SK-N-SH (cell line): ENCODE measurements at places on chromosomes 6 and 20.

DNA sequence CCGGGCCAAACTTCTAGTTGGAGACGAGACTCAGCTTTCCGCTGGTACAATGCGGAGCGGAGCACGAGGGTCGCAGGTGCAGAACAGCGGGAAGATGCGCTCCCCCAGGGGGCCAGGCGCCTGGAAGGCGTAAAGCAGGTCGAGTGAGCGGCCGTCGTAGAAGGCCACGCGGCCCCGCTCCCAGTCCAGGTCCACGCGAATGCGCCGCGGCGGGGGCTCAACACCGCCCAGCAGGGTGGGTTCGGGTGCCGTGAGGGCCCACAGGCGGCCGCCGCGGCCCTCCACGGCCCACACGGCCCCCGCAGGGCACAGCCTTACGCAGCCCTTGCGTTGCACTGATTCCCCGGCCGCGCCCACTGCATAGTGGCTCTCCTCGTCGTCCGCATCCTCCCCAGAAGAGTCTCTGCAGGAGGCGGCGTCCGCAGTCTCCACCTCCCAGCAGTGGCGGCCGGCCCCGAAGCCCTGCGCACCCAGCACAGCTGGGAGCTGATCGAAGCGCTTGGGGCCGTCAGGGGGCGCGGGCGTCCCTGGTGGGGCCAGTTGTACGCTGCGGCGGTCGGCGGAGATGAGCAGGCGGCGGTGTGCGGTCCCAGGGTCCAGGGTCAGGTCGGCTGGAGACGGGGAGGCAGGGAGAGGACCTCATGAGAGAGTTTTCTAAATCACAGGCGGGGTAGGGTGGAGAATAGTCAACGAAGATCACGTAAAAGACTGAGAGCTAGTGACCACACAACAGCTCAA, 4.3 kb downstream of the PPP1R11 start:
- DNase-seq: peak; percentile 11

DNA sequence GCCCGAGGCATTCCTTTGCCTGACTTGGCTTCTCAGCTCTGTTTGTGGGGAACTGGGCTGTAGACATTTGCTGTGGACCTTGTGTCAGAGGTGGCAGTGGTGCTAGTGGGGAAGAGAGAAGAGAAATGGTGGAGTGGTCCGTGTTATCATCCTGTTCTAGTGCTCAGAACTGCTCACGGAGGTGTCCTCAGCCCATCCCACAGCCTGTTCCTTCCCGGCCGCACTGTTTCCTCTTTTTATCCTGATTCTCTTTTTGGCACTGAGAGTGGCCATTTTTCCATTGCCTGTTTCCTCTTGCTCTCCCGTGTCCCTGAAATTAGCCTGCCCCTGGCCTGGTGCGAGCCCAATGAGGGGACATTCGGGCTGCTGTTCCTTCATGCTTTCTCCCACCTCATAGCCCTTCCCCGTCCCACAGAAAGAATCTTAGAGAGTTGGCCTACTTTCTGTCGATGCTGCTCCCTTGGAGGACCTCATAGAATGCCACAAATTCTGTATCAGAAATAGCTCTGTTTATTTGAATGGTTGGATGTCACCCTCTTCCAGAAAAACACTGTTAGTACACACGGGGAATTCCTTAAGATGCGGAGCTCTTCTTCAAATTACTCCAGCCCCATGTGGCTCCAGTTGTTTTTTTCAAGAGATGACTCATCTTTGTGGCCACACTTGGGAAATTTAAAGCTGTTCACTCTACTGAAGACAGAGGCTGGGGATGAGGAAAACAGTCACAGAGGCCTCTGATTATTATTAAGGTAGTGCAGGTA, 26.1 kb downstream of the FARS2 start:
- no peak for DNase-seq

- DNase-seq: no peak
Observed at GRCh38 chr20:46129955-46130481, 11.9 kb downstream of the CD40 start.

DNA sequence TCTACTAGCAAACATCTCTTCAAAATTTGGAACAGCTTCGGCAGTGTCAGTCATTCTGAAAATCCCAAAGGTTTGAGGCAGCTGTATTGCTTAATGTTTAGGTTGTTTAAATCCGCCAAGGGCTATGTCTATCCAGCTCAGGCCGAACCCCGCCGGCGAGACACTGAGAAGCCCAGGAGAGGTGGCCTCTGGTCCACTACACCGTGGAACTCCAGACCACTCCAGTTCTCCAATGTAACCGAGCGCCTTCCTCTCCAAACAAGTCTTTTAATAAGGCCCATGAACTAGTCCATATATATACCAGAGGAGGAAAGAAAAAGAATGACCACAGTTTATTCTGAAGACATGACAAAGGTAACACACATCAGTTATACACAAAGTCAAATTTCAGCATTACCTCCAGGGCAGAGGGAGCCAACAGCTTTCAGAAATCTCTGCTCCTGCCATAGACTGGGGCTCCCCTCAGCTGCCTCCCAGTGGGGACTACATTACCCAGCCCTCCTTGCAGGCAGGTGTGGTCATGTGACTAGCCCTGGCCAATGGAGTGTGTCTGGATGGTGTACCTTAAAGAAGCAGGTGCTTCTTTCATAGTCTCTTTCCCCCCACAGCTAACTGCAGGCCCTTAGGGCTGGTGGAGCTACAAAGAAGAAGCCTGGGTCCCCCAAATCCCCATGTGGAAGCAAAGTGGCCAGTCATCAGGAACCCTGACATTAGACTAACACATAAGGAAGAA, at the start of gene RAMACL:
RAMACL (minus strand) TSS at position 255 of the 733 bp plus-strand sequence; CDS start at position 54, 201 bp downstream.
- DNase-seq: peak; percentile 73

- DNase-seq: no peak
Observed at GRCh38 chr20:1626528-1627199, 6.9 kb upstream of the SIRPB1 start.

GRCh38 chr20:39851459-39851858, 837.6 kb downstream of the MAFB start:
- no peak for DNase-seq

DNA sequence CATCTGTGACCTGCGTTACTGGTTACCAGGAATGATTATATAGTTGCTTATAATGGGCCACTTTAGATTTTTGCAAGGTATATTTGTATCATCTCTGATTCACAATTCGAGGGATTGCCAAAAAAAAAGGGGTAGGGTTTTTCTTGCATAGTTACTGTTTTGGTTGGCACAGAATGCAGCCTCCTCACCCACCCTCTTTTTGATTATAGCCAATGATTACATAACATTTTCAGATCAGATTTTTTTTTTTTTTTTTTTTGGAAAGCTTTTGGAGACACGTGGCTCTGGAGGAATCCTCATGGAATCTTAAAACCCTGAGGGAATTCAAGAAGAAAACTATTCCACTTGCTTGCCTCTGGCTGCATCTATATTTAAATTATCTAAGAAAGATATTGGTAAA, 53.7 kb downstream of the UST start:
- DNase-seq: no peak

- DNase-seq: no peak
Observed at GRCh38 chr20:53773792-53774401, 180.3 kb upstream of the ZNF217 start.

DNA sequence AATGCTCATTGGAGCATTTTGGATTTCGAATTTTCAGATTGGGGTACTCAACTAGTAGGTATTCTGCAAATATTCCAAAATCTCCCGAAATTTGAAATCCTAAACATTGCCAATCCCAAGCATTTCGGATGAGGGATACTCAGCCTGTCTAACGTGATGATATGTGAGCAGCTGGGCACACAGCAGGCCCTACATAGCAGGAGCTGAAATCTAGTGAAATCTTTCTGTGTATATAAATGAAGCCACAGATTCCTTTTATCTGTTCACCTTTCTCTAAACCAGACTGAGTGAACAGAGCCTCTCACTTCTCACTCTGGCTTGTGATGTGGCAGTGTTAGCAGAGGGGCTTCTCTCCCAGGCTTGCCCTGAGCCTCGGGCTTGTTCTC, 17.8 kb downstream of the STX16 start:
- DNase-seq: no peak

DNA sequence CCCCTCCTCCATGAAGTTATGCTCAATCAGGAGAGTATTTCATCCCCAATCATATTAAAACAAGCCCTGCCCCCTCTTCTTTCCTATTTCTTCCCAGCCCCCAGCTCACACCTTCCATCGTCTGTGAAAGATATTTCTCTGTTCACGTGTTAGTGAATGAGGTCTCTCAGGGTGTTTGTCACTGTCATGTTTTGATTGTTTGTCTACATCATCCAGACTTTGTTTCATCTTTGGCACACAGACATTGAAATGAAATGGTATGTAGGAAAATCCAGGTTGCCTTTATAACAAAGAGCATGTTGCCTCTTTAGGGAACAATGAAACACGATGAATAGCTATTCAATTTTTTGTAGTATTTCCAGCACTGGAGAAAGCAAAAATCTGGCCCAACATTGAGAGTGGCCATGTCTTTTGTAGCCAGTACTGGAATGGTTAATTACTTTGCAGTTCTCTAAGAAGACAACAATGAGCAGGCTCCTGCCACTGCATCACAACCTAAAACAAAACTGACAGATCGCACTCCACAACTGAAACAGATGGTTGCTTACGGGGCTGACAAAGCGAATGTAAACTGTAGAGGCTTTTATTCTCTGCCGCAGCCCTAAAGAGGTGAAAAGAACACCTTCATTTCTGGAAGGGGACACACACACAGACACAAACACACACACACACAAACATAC, 543.6 kb upstream of the CITED2 start:
- DNase-seq: no peak

- no peak for DNase-seq
Observed at GRCh38 chr6:37092923-37093727, 76.8 kb upstream of the PIM1 start.

DNA sequence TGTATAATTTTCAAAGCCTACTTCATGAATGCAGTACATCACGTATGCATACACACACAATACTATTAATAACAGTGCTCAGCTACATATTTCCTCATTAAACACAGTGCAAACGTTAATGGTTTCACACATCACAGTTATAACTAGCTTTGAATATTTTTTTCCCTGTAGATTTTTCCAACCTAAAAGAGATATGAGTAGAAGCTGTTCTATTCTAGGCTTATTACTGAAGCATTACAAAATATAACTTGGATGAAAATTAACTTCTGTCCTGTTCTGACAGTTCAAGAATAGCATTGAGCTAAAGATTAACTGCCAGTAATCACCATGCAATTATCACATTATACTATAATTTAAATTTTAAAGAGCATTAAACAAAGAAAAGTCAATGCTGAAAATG, 6.2 kb downstream of the LMBRD1 start:
- DNase-seq: no peak

GRCh38 chr6:113122060-113122459, 735.1 kb upstream of the MARCKS start:
- DNase-seq: no peak

DNA sequence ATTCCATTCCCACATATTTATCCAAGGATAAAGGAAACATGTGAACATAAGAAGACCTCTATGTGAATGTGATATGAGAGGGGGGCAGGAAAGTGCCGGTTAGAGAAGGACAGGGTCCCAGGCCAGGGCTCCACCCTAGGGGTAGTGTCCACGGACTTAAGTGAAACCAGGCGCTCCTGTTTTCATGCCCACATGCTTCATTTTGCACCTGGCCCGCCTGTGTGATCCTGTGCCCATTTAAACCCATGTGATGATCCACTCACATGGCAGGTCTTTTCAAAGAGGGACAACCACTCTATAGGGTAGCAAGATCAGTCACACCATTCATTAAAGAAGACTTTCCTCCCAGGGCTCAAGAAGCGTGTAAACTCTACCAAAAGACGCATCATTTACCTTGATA, 865.3 kb upstream of the GJE1 start:
- DNase-seq: no peak

- DNase-seq: no peak
Observed at GRCh38 chr6:38593998-38594665, 45.6 kb downstream of the BTBD9 start.

GRCh38 chr6:44534291-44534690, 146.8 kb downstream of the CDC5L start:
- DNase-seq: no peak

DNA sequence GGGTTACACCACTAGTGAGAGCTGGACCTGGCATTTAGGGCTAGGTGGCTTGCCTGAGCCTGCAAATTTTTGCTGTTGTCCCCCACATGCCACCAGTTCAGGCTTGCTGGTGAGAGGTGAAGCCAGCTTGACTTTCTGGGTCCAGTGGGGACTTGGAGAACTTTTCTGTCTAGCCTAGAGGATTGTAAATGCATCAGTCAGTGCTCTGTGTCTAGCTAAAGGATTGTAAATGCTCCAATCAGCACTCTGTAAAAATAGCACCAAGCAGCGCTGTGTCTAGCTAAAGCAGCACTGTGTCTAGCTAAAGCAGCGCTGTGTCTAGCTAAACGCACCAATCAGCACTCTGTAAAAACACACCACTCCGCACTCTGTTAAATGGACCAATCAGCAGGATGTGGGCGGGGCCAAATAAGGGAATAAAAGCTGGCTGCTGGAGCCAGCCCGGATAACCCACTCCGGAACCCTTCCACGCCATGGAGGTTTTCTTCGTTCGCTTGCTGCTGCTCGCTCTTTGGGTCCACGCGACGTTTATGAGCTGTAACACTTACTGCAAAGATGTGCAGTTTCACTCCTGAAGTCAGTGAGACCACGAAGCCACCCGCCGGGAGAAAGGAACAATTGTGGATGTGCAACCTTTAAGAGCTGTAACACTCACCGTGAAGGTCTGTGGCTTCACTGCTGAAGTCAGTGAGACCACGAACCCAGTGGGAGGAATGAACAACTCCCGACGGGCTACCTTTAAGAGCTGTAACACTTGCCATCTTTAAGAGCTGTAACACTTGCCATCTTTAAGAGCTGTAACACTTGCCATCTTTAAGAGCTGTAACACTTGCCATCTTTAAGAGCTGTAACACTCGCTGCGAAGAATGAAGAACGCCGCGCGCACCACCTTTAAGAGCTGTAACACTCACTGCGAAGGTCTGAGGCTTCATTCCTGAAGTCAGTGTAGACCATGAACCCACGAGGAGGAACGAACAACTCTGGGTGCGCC, 27.3 kb downstream of the GMPR start:
- no peak for DNase-seq

GRCh38 chr20:46681032-46681854, 8.0 kb downstream of the TP53RK start:
- DNase-seq: peak; percentile 67

- DNase-seq: no peak
Observed at GRCh38 chr20:57003012-57003411, 263.4 kb downstream of the BMP7 start.

GRCh38 chr6:12200015-12200564, 90.1 kb upstream of the EDN1 start:
- no peak for DNase-seq

DNA sequence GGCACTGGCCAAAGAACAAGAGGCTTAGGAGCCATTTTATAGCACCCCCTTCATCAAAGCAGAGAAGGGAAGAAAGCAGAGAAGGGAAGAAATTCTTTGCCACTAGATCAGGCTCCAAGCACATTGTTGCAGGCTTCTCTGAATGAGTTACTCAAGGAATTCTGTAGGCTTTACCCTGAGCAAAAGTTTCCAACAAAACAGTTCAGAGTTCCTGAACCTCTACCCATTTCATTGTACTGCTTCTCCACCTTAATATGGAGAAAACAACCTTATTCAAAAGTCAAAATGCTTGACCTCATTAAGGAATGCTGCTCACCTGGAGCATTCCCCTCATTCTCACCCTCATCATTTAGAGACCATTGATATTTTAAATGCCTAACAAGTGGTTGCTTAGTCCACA, 115.5 kb upstream of the LOC128125822 start:
- no peak for DNase-seq
